ENCODE measurements at places on chromosomes 5 and 9.

- DNase-seq, result no peak
Observed at GRCh38 chr9:136570916-136571315, 25.1 kb upstream of the NOTCH1 start.

GRCh38 chr9:108217431-108218349 lies 638.1 kb downstream of the ACTL7B start:
- DNase-seq, result no peak

DNA sequence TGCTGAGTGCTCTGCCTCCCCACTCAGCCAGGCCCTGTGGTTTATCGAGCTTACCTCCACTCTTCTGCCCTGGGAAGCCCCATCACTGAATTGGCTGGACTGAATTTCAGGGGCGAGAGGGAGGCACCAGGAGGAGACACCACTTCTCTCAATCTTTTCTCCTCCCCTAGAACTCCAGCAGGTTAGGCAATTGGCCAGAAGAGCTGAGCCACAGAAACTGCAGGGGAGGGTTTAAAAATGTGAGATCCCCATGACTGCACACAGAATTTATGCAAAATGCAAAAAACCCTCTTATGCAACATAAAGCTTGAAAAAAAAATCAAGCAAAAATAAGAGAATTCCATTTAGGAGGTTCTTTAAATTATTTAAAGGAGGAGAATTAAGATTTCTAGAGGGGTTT lies 29.9 kb downstream of the TUT7 start:
- no peak for DNase-seq

GRCh38 chr5:115872447-115872846 lies 30.7 kb downstream of the AP3S1 start:
- no peak for DNase-seq

GRCh38 chr5:148374690-148375360 lies 8.9 kb upstream of the FBXO38 start:
- DNase-seq, result peak; percentile 73

- peak; percentile 89 for DNase-seq
Observed at GRCh38 chr5:91281401-91281800, 101.7 kb downstream of the ARRDC3 start.

GRCh38 chr5:165119175-165119574 lies 1613.8 kb downstream of the MAT2B start:
- DNase-seq, result no peak
